ENCODE measurements at places on chromosomes 11 and 22.
A peak's percentile ranks its signal among the peaks of the same experiment; 100 is the strongest.

- DNase-seq: no peak
These were observed 101.9 kb downstream of the TMPRSS5 start for GRCh38 chr11:113604186-113604585.

DNA sequence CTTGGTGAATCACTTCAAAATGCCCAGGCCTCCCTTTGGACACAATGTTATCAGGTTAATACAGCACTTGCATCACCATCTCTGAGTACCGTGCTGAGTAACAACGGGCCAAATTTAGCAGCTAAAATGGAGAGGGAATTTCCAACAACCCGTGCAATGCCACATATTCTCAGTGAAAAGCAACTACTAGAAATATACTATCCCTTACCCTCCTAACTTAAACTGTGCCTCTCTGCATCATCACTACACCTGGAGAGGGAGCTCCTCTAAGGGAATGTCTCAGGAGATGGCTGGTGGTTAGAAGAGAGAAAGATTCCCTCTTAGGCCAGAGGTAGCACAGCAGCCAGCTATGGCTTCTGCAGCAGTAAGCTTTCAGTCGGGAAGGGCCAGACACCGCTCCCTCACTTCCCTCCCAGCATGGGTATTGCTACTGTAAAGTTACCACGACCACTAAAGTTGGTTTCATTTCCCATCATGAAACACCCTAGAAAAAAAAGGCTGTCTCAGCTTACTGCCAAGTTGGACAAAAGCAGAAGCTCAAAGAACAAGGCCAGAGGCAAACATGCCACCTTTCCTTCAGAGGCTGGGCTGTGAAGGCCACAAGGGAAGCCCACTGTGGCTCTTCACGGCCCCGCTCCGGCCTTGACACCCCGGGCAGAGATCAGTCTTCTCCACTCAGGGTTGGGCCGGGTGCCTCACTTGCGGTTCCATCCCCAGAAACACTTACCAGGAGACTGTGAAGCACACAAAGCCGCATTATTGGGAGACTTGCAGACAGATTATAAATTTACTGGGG, 3.9 kb downstream of the MAML2 start:
- DNase-seq: no peak

- DNase-seq: no peak
These were observed 28.1 kb upstream of the IGSF9B start for GRCh38 chr11:133984828-133985227.

- no peak for DNase-seq
These were observed 27.1 kb downstream of the CYTH4 start for GRCh38 chr22:37309211-37310074.

DNA sequence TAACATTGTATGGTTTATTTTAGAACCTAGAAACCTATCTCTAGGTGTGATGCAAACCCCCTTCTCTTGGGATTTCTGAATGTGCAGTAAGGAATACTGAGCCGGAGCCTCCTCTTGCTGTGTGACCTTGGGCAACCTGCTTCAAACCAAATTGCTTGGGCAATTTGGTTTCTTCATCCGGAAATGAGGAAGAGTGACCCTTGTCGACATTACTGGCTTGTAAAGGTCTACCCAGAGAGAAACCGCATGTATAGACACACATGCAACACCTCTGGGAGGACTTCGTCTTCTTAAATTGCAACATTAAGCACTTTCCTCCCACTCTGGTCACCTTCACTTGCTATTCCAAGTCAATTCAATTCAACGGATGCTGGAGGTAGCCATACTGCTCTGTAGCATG, 19.6 kb upstream of the TP53I11 start:
- DNase-seq: no peak

GRCh38 chr11:129881570-129882170, 13.7 kb downstream of the NFRKB start:
- DNase-seq: peak; percentile 29

DNA sequence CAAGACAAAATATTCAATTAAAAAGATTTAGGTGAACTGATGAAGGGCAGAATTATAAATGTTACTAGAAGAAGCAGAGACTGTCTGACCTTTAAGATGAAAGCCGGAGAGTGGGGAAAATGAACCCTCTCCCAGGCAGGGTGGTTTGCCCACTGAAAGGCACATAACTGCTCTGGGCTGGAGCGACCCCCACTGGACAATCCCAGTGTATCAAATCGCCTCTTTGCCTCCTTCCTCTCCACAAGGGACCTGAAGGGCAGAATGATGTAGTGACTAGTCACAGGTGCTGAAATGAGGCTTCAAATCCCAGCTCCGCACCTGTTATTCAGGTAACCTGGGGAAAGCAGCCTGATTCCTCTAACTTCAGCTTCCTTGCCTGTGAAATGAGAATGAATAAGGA, 69.0 kb downstream of the EFCAB6 start:
- DNase-seq: no peak

GRCh38 chr11:70433966-70434812, 35.9 kb downstream of the CTTN start:
- no peak for DNase-seq

DNA sequence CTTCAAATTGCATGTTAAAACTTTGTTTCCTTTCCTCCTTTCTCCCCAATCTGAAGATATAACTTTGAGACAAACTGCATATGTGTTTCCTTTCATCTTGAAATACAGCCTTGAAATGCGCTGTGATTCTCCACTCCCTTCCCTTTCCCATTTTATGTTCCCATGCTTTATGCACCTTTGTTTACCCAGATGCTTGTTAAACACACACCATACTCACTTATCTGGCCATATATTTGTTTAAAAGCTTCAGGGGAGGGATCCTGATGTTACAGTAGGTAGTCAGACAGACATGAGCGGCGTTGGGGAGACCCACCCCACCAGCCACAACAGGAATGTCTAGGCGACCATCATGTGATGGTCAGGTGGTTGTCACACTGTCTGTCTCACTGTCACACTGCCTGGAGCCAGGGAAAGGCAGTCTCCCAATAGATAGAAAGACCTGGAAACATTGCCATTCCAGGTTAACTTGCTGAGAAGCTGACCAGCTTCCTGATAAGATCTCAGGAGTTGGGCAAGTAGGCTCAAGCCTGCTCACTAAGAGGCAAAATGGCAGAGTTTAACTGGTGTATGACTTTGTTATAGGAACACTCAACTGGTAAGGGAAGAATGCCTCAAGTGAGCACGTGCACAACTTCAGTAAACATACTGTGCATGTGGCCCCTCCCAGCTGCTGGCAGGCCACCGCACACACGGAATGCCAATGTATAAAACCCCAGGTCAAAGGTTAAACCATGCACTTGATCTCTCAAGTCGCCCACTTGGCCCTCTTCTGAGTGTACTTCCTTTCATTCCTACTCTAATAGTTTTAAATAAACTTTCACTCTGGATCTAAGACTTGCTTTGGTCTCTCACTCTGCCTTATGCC, 23.5 kb upstream of the MSANTD2 start:
- DNase-seq: no peak

GRCh38 chr22:17381192-17381913, 12.1 kb downstream of the CECR2 start:
- no peak for DNase-seq

DNA sequence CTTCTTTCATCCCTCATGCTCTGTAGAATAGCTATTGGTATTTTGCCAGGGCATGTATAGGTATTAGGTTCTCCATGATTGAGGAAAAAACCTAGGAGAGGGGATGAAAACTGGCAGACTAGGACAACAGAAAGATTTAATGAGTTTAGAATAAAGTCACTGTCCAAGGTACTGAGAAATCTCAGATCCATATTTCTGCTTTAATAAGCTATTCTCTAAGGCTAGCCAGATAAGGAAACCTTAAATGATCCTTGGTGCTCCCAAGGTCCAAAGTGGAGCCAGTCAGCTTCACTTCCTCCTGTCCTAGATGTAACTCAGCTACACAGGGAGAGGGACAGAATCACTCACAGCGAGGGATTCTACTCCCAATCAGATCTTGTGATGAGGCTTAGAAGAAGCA, 13.7 kb upstream of the CSNK2A3 start:
- DNase-seq: no peak

GRCh38 chr22:23155831-23156230, 10.6 kb downstream of the RAB36 start:
- no peak for DNase-seq

DNA sequence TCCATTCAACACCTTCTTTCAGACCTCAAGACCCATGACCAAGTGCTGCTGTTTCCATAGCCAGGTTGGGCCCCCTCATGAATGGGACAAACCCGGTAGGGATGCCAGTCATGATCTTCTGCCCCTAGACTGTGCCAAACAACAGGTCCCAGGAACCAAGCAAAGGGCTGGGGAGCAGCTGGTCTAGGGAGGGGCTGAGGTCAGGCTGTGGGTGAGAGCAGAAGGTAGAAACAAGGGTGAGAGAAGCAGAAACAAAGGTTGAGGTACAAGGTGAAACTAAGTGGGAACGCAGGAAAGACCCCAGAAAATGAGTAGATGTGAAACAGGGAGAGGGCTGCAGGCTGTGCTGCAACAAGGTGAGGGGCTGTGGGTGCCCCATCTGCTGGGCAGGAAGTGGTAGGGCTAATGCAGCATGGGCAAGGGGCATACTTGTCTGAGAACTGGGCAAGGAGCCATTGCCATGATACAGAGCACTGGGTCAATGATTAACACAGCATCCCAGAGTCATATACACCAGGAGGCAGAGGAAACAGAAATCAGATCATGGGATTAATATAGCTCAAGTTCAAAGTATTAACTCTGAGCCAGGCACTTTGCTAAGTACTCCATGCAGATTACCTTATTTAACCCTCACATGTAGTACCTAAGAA, 45.9 kb downstream of the SLC1A2 start:
- no peak for DNase-seq

DNA sequence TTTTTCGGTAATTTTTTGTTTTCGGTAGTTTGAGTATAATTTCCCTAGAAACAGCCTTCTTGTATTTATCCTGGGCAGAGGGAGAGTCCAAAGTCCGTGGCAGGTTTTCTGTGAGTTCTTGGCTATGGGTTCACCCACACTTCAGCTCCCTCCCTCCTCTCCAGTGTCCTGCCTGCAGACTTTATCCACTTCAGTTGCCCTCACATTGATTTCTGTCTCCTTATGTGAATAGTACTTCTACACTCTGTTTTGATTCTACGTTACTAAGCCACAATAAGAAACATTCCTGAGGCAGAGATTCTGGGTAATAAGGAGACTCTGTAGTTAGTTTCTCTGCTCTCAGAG, 868.6 kb downstream of the METTL15 start:
- no peak for DNase-seq

GRCh38 chr22:19495562-19496323, 16.0 kb downstream of the CDC45 start:
- DNase-seq: no peak

- DNase-seq: no peak
These were observed 71.8 kb downstream of the PHF21A start for GRCh38 chr11:46049325-46049897.

DNA sequence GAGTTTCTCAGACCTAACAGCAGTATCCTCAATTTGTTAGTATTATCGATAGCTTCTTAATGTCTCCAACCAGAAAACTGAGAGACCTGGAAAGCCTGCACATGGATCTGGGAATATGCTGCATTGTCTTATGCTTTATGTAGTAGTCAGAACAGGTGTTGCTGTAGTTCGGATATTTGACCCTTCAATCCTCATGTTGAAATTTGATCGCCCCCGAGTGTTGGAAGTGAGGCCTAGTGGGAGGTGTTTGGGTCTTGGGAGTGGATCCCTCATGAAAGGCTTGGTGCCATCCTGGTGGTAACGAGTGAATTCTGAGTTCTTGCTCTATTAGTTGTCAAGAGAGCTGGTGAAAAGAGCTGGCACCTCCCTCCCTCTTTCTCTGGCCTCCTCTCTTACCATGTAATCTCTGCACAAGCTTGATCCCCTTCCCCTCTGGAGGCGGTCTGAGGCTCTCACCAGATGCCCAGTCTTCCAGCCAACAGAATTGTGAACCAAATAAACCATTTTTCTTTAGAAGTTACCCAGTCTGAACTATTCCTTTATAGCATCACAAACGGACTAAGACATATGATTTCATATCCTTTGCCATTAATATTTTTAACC, 227.1 kb downstream of the DDX10 start:
- DNase-seq: no peak

- DNase-seq: no peak
These were observed 5.4 kb downstream of the KREMEN1 start for GRCh38 chr22:29078036-29078868.

- DNase-seq: no peak
These were observed 117.0 kb downstream of the ZNF280B start for GRCh38 chr22:22391543-22391942.

DNA sequence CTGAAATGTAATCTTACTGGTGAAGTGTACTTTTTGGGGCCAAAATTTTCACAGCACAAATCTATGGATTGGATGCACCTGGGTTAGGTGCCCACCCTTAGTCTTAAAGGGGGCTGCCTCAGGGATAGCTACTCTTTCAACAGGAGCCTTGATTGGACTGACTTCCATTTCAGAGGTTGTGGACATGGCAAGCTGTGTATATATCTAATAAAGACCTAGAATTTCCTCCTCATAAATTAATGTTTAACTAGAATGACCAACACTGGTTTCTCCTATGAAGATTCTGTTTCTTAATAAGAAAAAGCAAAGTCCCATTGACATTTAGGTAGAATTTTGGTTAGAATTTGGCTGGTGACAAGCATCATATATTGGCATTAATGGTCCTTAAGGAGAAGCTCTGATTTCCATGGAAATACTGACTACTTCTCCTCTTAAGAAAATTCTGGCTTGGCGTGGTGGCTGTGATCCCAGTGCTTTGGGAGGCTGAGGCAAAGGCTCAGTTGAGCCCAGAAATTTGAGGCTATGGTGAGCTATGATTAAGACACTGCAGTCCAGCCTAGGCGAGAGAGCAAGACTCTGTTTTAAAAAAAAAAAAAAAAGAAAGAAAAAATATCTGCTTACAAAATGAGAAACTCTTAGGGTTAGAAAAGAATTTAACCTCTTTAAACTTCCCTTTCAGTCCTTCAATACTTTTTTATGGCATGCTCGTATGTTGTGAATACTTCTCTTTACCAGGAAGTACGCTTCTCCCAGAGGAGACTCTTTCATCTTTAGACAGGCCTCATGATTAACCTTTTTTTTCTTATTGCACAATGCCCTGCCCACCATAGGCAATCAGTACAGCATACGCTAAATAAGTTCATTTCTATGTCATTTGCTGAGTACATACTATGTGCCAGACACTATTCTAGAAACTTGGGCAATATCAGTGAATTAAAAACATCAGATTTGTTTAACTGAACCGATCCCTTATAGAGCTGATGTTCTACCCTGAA, 77.2 kb downstream of the PRR5L start:
- no peak for DNase-seq

DNA sequence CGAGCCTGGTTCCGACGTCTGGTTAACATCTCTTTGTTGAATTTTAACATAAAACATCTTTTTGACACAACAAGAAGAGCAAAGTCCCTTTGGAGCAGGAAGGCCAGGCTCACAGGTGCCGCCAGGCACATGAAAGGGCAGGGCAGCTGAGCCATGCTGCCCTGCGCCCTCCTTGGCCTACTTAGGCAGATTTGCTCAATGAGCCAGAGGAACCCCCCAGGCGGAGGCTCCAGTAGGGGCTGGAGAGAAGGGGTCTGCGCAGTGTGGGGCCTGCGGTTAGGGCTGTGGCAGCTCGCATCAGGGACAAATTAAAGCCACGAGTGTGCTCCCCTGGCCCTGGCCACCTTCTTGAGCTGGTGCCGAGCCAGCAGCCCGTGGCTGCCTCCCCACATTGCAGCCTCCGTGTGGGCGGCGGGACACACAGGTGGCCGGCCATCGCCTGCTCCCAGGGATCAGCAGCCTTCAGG, 9.9 kb upstream of the SLC22A12 start:
- no peak for DNase-seq
